Tibial nerve (tissue), 4 donors: ENCODE measurements at places on chromosomes 7 and 10. TPM values are rescaled to one million over a fixed set of nuclear protein-coding genes. Genes with fewer than 3 reads are reported as not detected.

DNA sequence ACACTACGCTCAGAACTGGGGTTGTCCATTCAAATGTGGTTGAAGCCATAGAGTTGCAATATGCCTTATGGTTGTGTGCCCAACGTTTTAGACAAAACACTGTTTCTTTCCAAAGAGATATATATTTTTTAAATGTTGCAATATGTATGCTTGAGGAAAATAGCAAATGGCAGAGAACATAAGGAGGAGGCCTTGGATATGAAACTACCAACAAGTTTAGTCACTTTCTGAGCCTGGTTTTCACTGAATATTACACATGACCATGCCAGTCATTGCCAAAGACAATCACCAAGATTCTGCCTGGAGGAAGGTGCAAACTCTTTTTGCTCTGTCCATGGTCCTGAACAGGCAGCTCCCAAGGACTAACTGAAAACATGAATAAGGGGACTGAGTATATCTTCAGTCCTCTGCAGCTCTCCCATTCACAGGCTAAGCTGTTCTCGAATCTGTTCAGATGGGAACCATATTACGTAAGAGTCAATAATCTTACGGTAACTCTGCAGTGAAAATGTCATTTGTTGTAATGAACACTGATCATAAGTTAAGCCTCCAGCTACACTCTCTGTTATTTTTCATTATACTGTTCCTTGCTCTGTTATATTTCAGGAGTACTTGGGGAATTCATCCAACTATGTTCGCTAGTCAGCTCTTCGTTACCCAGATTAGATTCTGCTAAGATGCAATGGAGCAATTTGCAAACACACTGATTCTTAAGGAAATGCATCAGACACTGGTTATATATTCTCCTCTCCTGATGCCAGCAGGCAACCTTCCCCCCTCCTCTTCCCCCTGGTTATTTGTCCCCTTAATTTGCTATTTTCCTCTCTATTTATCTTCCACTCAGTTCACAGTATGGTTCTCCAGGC is 90.7 kb upstream of the C1QL3 start:
- no peak overlapping the region for H3K4me3 ChIP-seq
- H3K36me3 ChIP-seq: no peaks in the 10 kb centered on the region
- no peaks in the 10 kb centered on the region for H3K4me1 ChIP-seq
- no peak for DNase-seq
- no peak overlapping the region for H3K27ac ChIP-seq

DNA sequence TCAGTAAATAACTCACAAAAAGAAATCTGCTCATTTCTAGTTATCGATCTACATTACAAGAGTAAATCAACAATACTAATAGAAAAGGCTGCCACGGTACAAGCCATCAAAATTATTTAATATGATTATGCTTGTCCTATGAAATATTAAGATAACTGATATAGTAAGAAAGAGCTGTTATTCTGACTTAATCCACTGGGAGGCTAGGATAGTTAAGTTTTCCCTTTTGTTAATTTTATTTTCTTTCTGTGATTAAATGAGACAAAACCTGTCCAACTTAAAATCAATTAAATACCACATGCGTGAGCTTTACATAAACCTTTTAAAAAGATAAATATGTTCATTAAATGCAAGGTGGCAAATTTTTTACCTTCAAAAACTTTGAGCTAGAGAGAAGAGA is 114.8 kb downstream of the LMBR1 start:
- no peaks in the 10 kb centered on the region for H3K4me1 ChIP-seq
- peaks cover 10% of the 10 kb centered on the region for H3K36me3 ChIP-seq
- H3K27ac ChIP-seq: no peak overlapping the region
- H3K27me3 ChIP-seq: no peaks in the 10 kb centered on the region
- H3K4me3 ChIP-seq: no peak overlapping the region

DNA sequence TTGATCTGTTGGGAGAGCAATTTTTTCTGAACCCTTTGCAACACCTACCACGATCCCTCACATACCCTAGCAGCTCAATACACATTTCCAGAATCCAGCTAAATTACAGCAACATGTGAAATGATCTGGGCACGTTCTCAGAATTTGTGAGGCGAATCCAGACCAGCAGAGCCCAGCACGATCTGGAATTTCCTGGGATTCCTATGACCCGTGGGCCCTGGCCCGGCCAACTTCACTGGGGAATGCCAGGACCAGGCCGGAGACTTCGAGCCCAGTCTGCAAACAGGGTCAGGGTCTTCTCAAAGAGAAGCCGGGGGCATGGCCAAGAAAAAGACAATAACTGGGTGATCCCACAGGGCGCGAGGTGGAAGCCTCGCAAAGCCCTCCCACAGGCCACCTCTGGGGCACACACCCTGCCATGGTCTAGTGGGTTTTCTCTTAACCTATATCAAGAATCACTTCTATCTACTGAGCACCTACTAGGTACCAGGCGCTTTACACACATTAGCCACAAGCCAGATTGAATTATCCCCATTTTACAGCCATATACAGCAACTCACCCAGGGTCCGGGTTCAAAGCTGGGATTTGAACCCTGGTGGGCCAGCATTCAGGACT is 33.8 kb downstream of the FAM53B start:
- no peak for DNase-seq
- no peak overlapping the region for H3K4me3 ChIP-seq
- H3K27me3 ChIP-seq: no peaks in the 10 kb centered on the region
- peaks cover 6% of the 10 kb centered on the region for H3K36me3 ChIP-seq
- H3K27ac ChIP-seq: peak overlapping the region; percentile 82

- H3K27ac ChIP-seq: no peak overlapping the region
- H3K4me3 ChIP-seq: no peak overlapping the region
- DNase-seq: no peak
- H3K27me3 ChIP-seq: no peaks in the 10 kb centered on the region
Observed at GRCh38 chr7:1867370-1868260, 197.5 kb downstream of the ELFN1 start.

The ITPRID1 gene
- not detected for total RNA-seq

The WNT2 gene
- total RNA-seq: 0.59 TPM
